ENCODE measurements at places on chromosomes 13 and 19. TPM values are rescaled to one million over a fixed set of nuclear protein-coding genes. Genes with fewer than 3 reads are reported as not detected.

DNA sequence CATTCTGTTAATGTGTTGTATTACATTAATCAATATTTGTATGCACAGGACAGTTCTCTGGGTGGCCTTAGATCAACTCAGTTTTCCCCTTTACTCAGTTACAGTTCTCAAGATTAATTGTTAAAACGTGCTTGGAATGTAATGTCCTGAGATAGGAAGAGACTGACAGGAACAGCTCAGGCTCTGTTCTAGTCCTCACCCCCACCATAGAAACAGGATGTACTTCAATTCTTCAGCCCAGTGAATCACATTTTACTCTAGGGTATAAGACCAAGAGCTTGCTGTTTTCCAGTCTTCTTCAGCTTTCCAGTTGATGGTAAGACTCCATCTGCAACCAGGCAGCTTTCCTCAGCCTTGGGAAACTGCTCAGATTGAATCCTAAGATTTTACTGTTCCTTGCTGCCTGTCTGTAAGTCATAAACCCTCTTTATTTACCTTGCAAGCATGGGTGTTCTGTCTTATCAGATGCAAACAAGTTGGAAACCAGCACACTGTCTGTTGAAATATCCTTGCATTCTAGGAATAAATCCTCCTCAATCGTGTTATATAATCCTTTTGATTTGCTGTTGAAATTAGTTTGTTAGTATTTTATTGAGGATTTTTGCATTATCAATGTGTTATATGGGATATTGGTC, 836.9 kb upstream of the PCDH9 start:
- DNase-seq: no peak

- no peak for DNase-seq
Measured at GRCh38 chr19:33312065-33312464, 9.7 kb upstream of the CEBPA start.

- no peak for DNase-seq
Measured at GRCh38 chr13:39462428-39462827, 140.6 kb downstream of the LHFPL6 start.

The PDE4C gene
- total RNA-seq: 2.1 TPM

The PRODH2 gene
- total RNA-seq: not detected

The FAM124A gene
- 19.2 TPM for total RNA-seq

All from sciatic nerve (tissue), 2 donors.